ENCODE measurements at places on chromosomes 12 and 14.
A peak's percentile ranks its signal among the peaks of the same experiment; 100 is the strongest.

- no peak overlapping the region for H3K27ac ChIP-seq
- H3K36me3 ChIP-seq, result peaks cover 4% of the 10 kb centered on the region
- peak; percentile 8 for DNase-seq
Observed at GRCh38 chr14:63986789-63987533, 134.2 kb downstream of the SYNE2 start.

- H3K4me1 ChIP-seq, result no peaks in the 10 kb centered on the region
- no peaks in the 10 kb centered on the region for H3K27me3 ChIP-seq
- no peak overlapping the region for H3K27ac ChIP-seq
- no peak for DNase-seq
- no peak overlapping the region for H3K4me3 ChIP-seq
Observed at GRCh38 chr14:33241331-33241730, 302.7 kb downstream of the NPAS3 start.

- no peaks in the 10 kb centered on the region for H3K4me1 ChIP-seq
- no peak for DNase-seq
- no peaks in the 10 kb centered on the region for H3K27me3 ChIP-seq
- H3K27ac ChIP-seq, result no peak overlapping the region
- no peak overlapping the region for H3K4me3 ChIP-seq
- H3K36me3 ChIP-seq, result peaks cover under 1% of the 10 kb centered on the region
Observed at GRCh38 chr14:91302391-91302790, 57.9 kb upstream of the GPR68 start.

- peaks cover 15% of the 10 kb centered on the region for H3K4me1 ChIP-seq
- H3K27me3 ChIP-seq, result peaks cover 5% of the 10 kb centered on the region
- peak overlapping the region; percentile 73 for H3K4me3 ChIP-seq
- DNase-seq, result no peak
- no peaks in the 10 kb centered on the region for H3K36me3 ChIP-seq
Observed at GRCh38 chr14:93114068-93114710, 1.5 kb downstream of the ITPK1 start.

DNA sequence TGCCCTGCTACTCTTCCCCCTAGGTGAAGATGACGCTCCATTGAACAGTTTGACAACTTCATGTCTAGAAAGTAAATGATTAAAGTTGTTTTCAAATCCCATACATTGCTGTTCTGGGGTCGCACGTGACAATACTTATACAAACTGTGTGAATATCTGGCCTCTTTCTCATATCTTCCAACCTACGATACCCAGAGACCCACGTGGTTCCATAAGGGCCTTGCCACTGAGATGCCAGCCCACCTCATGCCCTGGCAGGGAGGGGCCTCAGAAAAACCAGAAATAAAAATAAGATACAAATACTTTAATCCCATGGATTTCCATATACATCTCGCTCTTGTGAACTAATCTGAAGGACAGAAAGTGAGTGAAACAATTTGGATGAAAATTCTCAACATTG lies 4.5 kb downstream of the GZMB start:
- H3K27ac ChIP-seq, result no peak overlapping the region
- no peaks in the 10 kb centered on the region for H3K36me3 ChIP-seq
- H3K27me3 ChIP-seq, result no peaks in the 10 kb centered on the region
- DNase-seq, result no peak
- no peak overlapping the region for H3K4me3 ChIP-seq
- no peaks in the 10 kb centered on the region for H3K4me1 ChIP-seq

DNA sequence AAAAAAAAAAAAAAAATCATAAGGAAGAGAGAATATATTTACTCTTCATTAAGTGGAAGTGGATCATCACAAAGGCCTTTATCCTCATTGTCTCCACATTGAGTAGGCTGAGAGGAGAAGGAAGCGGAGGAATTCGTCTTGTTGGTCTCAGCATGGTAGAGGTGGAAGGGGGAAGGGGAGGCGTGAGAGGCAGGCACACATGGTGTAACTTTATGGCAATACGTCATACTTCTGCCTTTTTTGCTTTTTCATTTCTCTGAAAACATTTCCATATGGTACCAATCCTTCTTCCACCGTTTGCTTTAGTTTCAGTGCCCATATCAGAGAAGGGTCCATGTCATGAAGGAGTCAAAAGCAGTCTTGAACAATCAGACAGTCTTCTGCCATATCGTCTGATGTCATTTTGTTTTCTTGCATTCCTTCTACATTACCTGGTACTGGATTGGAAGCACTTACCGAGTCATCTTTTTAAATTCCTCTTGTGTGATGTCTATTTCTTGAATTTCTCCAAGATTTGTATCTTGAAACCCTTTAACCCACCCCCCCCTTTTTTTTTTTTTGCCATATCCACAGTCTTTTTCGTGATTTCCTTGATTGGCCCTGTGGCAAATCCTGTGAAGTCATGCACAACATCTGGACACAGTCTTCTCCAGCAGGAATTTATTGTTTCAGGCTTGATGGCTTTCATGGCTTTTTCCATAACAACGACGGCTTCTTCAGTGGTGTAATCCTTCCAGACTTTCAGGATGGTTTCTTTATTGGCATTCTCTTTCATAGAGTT lies 8.9 kb downstream of the FUT8 start:
- no peak overlapping the region for H3K4me3 ChIP-seq
- H3K4me1 ChIP-seq, result peaks cover 10% of the 10 kb centered on the region
- peak; percentile 86 for DNase-seq
- H3K36me3 ChIP-seq, result no peaks in the 10 kb centered on the region
- H3K27ac ChIP-seq, result peak overlapping the region; percentile 97

GRCh38 chr12:1319212-1319611 lies 275.2 kb downstream of the FBXL14 start:
- no peak for DNase-seq
- no peaks in the 10 kb centered on the region for H3K27me3 ChIP-seq
- H3K4me1 ChIP-seq, result no peaks in the 10 kb centered on the region
- no peak overlapping the region for H3K4me3 ChIP-seq
- peaks cover 3% of the 10 kb centered on the region for H3K36me3 ChIP-seq

GRCh38 chr14:75223664-75224154 lies 47.3 kb upstream of the TMED10 start:
- H3K27me3 ChIP-seq, result no peaks in the 10 kb centered on the region
- no peak overlapping the region for H3K4me3 ChIP-seq
- H3K36me3 ChIP-seq, result no peaks in the 10 kb centered on the region
- no peak for DNase-seq
- peaks cover 11% of the 10 kb centered on the region for H3K4me1 ChIP-seq
- H3K27ac ChIP-seq, result no peak overlapping the region

DNA sequence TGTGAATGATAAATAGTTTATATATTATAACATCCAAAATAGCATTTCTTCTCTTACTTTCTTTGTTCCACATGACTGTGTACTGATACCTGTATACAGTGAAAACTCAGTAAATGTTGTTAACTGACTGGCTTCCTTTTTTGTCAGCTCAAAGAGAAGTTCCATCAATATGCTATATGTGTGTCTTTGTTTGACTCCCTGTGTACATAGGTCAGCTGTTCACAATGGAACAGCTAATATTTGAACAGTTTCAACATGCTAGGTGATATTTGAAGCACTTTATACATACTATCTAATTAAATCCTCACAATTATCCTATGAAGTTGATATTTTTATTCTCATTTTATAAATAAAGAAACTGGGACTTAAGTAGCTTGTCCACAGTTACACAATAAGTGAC lies 15.3 kb upstream of the KICS2 start:
- DNase-seq, result no peak
- no peaks in the 10 kb centered on the region for H3K4me1 ChIP-seq
- H3K27me3 ChIP-seq, result no peaks in the 10 kb centered on the region
- H3K4me3 ChIP-seq, result no peak overlapping the region
- H3K27ac ChIP-seq, result no peak overlapping the region
- no peaks in the 10 kb centered on the region for H3K36me3 ChIP-seq

DNA sequence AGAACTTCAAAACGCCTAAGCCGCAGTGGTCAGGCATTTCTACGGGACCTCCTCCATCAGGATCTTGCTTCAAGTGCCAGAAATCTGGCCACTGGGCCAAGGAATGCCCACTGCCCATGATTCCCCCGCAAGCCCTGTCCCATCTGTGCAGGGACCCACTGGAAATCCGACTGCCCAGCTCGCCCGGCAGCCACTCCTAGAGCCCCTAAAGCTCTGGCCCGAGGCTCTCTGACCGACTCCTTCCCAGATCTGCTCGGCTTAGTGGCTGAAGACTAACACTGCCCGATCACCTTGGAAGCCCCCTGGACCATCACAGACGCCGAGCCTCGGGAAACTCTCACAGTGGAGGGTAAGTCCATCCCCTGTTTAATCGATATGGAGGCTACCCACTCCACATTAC lies 1113.0 kb upstream of the TMEM132C start:
- DNase-seq, result no peak
- H3K36me3 ChIP-seq, result no peaks in the 10 kb centered on the region
- H3K27me3 ChIP-seq, result no peaks in the 10 kb centered on the region
- H3K4me1 ChIP-seq, result peaks cover 5% of the 10 kb centered on the region
- no peak overlapping the region for H3K27ac ChIP-seq

GRCh38 chr12:46701356-46701755 lies 124.4 kb downstream of the SLC38A4 start:
- H3K27ac ChIP-seq, result peak overlapping the region; percentile 69
- peaks cover 8% of the 10 kb centered on the region for H3K4me1 ChIP-seq
- H3K36me3 ChIP-seq, result no peaks in the 10 kb centered on the region
- H3K27me3 ChIP-seq, result no peaks in the 10 kb centered on the region

- no peak overlapping the region for H3K27ac ChIP-seq
- H3K4me1 ChIP-seq, result no peaks in the 10 kb centered on the region
- H3K36me3 ChIP-seq, result no peaks in the 10 kb centered on the region
- no peak for DNase-seq
- H3K27me3 ChIP-seq, result no peaks in the 10 kb centered on the region
Observed at GRCh38 chr12:106490264-106490663, 92.5 kb upstream of the RFX4 start.

DNA sequence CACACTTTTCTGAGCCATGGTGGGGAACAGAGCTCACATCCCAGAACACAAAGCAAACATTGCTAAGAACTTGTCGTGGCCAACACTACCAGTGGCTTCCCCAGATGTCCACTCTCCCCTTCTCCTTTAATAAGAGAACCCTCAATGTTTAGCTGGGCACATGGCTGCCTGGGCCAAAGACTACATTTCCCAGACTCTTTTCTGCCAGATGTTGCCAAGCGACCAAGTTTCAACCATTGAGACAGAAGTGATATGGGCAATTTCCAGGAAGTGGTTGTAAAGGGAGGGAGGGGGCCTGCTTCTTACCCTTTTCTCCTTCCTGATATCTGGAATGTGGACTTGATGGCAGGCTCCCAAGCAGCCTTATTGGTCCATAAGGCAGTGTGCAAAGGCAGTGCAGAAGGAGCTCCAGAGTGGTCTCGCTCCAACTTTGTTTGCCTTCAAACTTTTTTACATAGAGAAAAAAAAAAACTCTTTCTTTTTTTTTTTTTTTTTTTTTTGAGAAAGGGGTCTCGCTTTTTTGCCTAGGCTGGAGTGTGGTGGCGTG lies 24.9 kb upstream of the JDP2 start:
- H3K36me3 ChIP-seq, result no peaks in the 10 kb centered on the region
- no peaks in the 10 kb centered on the region for H3K27me3 ChIP-seq
- no peak overlapping the region for H3K4me3 ChIP-seq
- no peak overlapping the region for H3K27ac ChIP-seq
- H3K4me1 ChIP-seq, result peaks cover 8% of the 10 kb centered on the region

All from trophoblast cell (in vitro differentiated cells and primary cell).